ENCODE measurements at places on chromosomes 4 and X.

DNA sequence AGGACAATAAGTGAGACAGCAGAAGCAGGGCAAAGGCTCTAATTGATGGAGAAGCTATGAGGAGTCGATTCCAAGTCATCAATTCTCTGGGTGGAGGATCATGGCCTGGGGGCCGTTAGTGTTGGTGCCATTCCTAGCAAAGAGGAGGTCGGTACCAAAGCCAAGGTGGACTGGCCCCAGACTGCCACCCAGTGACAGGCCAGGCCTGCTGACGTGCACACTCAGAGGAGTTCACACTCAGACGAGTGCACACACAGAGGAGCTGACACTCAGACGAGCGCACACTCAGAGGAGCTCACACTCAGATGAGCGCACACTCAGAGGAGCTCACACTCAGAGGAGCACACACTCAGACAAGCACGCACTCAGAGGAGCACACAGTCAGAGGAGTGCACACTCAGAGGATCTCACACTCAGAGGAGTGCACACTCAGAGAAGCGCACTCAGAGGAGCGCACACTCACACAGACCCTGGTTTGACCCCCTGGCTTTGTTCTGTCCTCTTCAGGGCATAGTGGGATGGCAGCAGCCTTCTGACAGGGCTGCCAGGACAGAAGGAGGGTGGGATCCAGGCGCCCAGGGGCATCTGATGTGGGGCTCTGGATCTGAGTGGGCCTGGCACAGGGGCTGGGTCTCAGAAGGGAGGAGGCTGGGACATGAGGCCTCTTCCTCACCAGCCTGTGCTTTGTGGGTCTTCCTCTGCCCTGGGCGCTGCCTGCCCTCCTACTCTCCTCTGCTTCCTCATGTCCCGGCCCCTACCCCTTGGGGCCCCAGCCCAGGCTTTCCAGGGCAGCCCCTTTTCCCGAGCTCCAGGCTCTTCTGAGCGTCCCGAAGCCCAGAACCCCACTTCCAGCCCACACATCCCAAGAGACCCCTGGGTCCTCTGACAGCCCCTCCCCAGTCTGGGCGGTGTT lies 41.7 kb upstream of the NKX1-1 start:
- no peak for DNase-seq

GRCh38 chrX:71396576-71396975 lies 30.4 kb downstream of the TAF1 start:
- DNase-seq: no peak

GRCh38 chr4:23769406-23769805 lies 120.4 kb downstream of the PPARGC1A start:
- no peak for DNase-seq

DNA sequence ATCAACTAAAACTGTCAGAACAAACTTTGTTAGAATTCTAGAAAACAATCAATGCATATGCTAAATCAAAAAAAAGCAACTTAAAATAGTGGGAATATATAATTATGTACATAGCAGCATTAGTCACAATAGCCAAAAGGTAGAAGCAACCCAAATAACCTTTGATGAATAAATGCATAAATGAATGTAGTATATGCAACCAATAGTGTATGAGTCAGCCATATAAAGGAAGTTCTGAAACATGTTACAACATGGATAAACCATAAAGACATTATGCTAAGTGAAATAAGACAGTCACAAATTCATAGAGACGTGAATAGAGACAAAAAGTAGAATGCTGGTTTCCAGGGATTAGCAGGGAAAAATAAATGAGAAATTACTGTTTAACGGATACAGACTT lies 762.8 kb upstream of the INTU start:
- DNase-seq: no peak

- DNase-seq: peak; percentile 95
Observed at GRCh38 chrX:101390664-101391525, at the start of gene RPL36A. Gene RPL36A, plus strand, starts transcription at chrX:101391011. Its CDS starts 33 bp downstream, at chrX:101391044.

- no peak for DNase-seq
Observed at GRCh38 chrX:153866302-153867019, 19.5 kb downstream of the L1CAM start.

DNA sequence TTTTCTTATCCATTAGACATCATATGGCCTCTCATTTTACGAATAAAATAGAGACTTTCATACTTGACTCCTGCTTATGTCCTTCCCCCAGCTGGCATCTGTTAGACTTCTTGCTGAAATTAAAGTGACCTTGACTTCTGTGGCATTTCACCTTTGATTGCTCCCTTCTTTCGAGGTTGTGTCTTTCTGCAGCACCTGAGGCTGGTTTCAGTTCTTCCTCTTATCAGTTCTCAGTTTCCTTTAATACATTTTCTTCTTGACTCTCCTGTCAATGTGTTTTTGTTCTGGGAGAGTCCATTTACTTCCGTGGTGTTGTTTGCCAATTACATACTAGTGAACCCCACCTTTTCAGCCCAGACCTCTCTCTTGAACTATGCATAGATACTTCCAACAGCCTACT lies 81.6 kb downstream of the RBPJ start:
- no peak for DNase-seq

- DNase-seq: no peak
Observed at GRCh38 chrX:154715825-154716224, 35.1 kb downstream of the GAB3 start.

GRCh38 chr4:11069083-11069482 lies 359.6 kb downstream of the HS3ST1 start:
- no peak for DNase-seq

DNA sequence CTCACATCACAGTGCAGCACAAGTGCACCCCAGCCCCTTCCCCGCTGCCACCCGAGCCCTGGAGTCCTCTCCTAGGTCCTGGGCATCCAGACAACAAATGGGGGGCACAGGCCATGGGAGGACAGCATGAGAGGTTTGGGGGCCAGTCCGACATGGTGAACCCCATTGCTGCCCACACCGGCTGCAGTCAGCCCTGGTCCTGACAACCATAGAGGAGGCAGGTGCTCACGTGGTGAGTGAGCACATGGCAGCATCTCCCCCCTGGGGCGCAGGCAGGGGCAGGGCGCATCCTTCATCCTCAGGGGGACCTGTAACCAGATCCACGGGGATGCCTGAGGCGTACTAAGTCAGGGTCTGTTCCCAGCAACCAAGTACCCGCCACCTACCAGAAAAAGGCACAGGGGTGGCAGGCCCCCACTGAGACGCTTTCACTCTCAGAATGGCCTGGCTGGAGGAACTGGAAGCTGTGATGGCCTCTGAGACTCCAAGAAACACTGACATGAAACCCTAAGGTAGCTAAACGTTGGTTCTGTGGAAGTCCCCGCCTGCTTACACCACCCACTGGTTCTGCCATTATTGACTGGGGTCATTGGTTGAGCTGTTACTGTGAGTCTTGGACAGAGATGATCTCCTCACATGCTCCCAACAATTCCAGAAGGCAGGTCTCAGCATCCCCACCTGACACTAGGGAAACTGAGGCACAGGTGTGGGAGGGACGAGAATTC lies 6.5 kb downstream of the ZFYVE28 start:
- DNase-seq: no peak

- DNase-seq: no peak
Observed at GRCh38 chrX:1140236-1140681, 72.2 kb downstream of the CRLF2 start.

DNA sequence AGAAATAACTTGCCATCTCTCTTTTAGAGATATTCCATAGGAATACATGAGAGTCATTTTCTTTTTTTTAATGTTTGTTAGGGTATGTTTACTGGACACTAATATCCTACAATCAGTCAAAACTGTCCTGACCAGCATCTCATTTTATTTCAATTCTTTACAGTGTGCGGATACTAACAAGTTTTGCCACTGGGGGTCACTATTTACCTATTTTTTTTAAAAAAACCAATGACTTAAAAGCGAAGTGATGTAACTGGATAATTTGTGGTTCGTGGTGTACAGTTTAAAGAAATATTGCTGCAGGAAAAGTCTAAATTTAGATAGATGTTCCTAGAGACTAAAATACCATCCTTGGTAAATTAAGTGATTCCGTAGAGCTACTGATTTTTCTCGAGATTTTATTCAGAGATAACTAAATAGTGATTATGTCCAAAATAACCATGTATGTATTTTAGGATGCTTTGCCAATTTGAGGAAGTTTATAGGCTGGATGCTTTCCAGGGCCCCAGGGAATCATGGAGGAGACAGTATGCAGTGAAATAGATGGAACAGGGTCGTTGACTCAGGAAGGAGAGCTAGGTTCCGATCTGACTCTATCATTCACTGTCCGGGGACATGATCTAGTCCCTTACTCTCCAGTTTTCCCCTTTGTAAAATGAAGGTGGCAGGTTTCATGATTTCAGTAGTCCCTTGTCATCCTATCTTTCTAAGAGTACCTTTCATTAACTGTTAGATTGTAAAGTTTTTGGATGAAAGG lies 34.0 kb upstream of the GNPDA2 start:
- peak; percentile 69 for DNase-seq

- peak; percentile 31 for DNase-seq
Observed at GRCh38 chr4:36399762-36400353, 118.4 kb downstream of the DTHD1 start.

- no peak for DNase-seq
Observed at GRCh38 chr4:34066126-34066525, 2178.2 kb downstream of the ARAP2 start.

DNA sequence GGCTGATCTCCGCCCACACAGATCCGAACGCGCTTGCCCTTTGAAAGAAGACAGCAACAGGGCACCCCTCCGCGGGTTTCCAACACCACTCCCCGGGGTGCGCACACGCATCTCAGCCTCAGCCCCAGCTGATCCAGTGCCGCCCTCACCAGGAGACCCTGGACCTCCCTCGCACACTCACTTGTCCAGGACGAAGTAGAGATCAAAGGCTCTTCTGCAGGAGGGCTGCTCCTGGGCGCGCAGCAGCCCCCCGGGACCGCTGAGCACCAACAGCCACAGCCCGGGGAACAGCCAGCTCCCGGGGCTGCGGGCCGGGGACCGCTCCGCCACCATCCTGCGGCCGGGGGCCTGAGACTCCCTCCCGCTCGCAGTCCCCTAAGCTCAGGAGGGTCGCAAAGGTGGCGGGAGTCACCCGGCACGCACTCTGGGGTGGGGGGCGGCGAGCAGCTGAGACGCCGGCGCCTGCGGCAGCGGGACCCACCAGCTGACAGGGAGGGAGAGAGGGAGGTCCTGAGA lies 743 bp downstream of the ANTXR2 start:
- DNase-seq: peak; percentile 65

All from tongue (tissue), 3 donors.